ENCODE measurements at places on chromosomes 2 and 18.

DNA sequence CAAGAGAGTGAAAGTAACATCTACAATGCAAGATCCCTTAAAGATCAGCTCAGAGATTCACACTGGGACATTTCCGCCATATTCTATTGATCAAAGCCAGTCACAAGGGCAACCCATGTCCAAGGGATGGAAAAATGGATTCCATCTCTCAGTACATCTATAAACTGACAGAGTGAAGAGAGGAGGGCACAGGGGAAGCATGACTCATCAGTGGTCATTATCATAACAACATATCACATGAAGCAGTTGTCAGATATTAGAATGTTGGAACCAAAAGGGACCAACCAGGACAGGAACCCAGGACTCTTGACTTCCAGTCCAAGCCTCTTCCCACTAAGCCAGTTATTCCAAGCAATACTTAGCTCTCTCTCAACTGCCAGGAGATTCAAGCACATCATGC, 54.9 kb upstream of the IGFBP2 start:
- DNase-seq = no peak

GRCh38 chr2:177348733-177349693, 43.6 kb upstream of the AGPS start:
- no peak for DNase-seq

DNA sequence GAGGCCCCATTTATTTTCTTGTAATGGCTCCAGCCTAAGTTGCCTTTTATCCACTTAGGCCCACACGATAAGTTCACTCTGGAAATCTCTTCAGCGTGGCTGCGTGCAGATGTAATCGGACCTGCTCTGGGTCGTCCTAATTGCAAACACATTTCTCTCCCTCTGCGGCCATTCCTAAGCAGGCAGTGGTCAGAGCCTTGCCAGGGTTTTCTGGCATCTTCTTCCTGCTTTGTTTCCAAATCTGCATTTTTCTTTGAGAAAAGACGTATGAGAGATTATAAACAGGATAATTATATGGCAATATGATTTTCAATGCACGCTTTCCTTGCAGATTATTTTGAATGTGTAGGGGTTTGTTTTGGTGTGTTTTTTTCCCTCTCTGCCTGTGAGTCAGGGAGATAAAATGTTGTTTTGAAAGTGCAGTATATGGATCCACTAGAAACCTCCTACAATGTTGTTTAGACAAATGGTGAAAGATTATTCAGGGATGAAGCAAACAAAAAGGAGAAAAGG, 239.4 kb upstream of the TANK start:
- no peak for DNase-seq

GRCh38 chr18:7545734-7546133, 21.4 kb upstream of the PTPRM start:
- DNase-seq = no peak

DNA sequence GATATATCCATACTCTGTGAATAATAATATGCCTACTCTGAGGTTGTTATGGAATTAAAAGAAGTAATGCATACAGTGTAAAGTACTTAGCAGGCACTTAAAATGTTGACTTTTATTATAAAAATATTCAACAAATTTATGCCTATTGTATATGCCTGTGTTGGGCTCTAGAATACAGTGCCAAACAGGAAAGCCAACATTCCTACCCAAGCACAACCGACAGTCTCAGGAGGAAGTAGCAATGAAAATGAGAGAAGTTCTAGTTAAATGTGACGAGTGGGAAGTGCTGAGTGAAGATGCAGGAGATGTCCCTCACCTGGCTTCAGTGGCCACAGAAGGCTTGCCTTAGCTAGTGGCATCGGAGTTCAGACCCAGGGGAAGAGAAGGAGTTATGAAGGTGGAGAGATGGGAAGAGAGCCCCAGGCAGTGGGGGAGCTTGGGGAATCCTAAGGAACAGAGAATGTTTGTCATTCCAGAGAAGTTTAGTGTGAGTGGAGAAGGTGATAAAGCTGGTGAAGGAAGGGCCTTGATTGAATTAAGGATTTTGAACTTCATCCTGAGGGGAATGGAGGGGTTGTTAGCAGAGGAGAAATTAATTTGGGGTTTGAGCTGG, 105.4 kb upstream of the CNGA3 start:
- no peak for DNase-seq

DNA sequence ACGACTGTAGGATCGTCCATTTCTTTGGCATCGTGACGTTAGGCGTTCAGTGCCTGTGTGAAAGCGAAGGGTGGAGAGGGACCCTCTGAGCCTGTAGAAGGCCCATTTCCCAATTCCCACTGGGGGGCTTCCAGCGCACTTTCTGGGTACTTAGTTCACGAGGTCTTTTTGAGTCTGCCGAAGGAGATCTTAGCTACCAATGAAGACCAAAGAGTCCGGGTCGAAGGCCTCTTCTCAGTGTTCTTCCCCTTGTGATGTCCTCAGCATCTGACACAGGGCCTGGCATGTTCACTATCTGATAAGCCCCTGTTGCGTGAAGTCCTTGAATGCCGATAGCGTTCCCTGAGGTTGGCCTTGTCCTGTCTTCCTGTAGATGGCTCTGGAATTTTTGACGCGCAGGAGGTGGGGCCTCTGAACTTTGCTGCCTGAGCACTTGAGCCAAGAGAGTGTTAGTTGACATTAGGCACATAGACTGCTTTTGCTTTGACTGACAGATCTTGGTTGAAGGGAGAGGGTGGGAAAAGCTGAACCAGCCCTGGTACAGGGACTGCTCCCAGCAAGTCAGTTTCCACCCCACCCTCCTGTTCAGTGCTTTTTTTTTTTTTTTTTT, 52.8 kb downstream of the LDLRAD4 start:
- DNase-seq = no peak
